Progenitor cell of endocrine pancreas (in vitro differentiated cells): ENCODE measurements at places on chromosomes 2 and 18. TPM values are rescaled to one million over a fixed set of nuclear protein-coding genes. Genes with fewer than 3 reads are reported as not detected.

DNA sequence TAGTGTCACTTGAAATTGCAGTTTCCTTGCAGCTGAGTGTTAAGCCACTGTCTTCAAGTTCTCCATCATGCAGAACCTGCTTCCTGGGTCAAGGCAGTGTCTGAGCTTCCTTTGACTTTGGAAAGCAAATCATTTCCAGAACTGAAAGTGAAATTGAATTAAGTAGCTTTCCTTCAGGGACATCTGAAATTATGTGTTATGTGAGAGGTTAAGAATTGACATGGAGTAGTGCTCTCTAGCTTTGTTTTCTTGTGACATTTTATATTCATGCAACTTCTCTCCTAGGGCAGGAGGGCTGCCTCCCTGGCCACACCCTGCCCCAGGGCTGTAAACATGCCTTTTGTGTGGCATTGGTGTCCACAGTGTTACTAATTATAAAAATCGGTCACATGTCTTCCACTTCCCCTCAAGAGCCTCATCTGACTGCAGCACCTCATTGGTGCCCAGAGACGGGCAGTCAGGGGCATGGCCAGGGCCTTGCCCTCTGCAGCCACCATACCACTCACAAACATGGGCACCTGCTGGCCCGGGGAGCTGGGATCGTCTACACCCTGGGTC lies 14.4 kb downstream of the RAB12 start:
- no peaks in the 10 kb centered on the region for H3K27me3 ChIP-seq
- H3K27ac ChIP-seq = no peak overlapping the region
- H3K36me3 ChIP-seq = peaks cover 21% of the 10 kb centered on the region

GRCh38 chr2:213016984-213017351 lies 134.4 kb downstream of the IKZF2 start:
- no peak for DNase-seq
- H3K4me1 ChIP-seq = no peaks in the 10 kb centered on the region

DNA sequence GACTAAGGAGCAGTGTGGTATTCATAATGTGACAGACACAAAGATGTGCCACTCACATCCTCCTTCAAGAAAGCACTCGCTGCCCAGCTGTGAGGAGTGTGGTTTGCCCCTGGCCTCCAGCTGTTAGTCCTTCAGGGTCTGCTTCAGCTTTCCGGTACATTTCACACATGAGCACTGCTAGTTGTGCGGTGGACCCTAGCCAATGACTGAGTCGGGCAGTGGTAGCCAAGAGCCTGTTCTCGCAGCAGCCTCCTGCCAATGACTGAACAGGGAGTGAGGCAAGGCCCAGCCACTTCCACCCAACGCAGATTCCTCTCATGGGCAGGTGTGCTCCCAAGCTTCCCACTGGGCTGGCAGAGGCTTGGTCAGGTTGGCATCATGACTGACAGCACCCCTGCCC lies 254.3 kb downstream of the RBM43 start:
- H3K27ac ChIP-seq = no peak overlapping the region
- H3K36me3 ChIP-seq = no peaks in the 10 kb centered on the region
- no peak for DNase-seq
- no peak overlapping the region for H3K4me3 ChIP-seq

DNA sequence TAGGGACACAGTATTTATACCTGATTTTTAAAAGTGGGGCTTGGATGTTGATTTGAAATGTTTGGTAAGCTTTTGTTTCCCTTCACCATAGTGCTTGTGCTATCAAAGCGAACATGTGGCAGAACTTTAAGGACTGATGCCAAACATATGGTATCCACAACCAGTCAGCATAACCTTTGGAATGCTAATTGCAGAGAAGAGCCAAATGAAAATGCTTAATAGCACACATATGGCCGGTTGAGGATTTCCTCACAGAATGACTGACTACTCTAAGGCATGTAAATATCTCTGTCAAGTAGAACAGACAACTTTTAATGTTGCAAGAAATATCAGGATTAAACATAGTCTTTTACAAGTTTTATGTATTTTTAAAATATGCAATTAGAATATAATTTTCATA lies 120.9 kb upstream of the COL3A1 start:
- no peak overlapping the region for H3K27ac ChIP-seq
- H3K4me3 ChIP-seq = no peak overlapping the region
- H3K36me3 ChIP-seq = no peaks in the 10 kb centered on the region
- no peak for DNase-seq

GRCh38 chr2:61949714-61950560 lies 44.5 kb downstream of the COMMD1 start:
- peaks cover 16% of the 10 kb centered on the region for H3K36me3 ChIP-seq
- H3K27ac ChIP-seq = no peak overlapping the region
- no peak overlapping the region for H3K4me3 ChIP-seq
- no peaks in the 10 kb centered on the region for H3K27me3 ChIP-seq

DNA sequence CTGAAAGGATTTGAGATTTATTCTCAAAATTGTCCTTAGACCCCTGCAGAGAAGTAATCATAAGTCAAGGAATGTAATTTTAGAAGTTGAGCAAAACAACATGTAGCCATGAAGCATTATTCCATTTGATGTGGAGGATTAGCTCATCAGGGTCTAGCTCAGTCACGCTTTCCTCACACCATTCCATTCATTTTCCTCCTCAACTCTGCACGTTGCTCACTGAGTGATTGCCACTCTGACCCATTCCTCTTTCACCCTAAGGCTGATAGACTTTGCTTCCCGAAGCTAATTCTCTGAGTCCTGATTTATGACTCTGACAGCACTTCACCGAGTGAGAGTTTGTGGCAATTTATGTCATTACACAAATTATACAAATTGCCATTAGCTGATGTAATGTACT lies 820.6 kb upstream of the PIK3C3 start:
- no peaks in the 10 kb centered on the region for H3K27me3 ChIP-seq
- H3K36me3 ChIP-seq = no peaks in the 10 kb centered on the region
- no peaks in the 10 kb centered on the region for H3K4me1 ChIP-seq
- no peak for DNase-seq

- H3K36me3 ChIP-seq = no peaks in the 10 kb centered on the region
These were observed 12.0 kb downstream of the GLI2 start for GRCh38 chr2:120747706-120748105.

DNA sequence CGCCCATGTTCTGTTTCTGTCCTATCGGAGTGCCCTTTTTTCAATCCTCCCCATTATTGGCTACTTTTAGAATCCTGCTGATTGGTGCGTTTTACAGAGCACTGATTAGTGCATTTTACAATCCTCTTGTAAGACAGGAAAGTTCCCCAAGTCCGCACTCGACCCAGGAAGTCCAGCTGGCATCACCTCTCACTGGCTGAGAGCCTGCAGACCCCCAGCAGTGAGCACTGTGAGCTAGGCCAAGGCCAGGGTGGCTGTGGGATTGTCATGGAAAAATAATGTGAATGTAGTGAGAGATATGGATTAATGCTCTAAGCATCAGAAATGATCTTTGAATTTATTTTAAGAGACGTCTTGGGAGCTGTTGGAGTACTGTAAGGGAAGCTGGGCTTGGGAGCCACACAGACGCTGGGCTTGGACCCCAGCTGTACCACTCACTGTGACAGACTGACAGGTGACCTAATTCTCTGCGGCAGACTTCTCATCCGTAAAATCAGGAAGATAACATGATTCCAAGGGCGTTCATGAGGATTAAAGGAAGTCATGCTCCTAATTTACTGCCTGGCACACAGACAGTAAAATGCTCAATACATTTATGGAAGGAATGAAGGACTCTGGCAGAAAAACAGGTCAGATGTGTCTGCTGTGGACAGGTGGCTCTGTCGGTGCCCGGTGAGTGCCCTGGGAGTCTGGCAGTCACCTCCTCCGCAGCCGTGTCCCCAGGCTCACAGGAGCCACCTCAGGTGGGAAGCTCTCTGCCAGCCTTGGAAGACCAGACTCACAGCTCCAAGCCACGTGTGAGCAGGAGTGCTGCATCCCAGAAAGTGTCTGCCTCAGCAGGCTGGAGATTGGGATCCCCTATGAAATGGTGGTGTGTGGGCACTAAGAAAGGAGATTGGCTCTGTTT lies 105.5 kb downstream of the FAM168B start:
- no peaks in the 10 kb centered on the region for H3K4me1 ChIP-seq
- H3K36me3 ChIP-seq = peaks cover 2% of the 10 kb centered on the region
- no peak overlapping the region for H3K27ac ChIP-seq
- peaks cover 12% of the 10 kb centered on the region for H3K27me3 ChIP-seq

- no peak overlapping the region for H3K4me3 ChIP-seq
- H3K27ac ChIP-seq = no peak overlapping the region
- peaks cover 1% of the 10 kb centered on the region for H3K4me1 ChIP-seq
- no peaks in the 10 kb centered on the region for H3K36me3 ChIP-seq
- H3K27me3 ChIP-seq = peaks cover 24% of the 10 kb centered on the region
These were observed 68.4 kb downstream of the MCFD2 start for GRCh38 chr2:46847185-46847710.

DNA sequence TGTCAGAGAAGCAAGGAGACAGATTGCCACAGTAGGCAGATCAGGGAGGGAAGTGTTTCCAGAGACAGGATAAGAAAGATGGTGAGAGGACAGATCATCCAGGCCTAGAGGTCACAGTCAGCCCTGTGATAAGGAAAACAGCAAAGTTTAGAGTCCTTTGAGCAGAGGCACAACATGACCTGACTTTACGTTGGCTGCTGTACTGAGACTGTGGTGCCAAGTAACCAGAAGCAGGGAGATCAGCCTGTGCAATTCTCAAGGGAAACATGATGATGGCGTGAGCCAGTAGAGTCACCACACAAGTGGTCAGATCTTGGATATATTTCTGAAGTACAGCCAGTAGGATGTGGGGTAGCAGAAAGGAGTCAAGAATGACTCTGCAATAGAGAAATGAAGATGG lies 43.7 kb downstream of the SMC6 start:
- peaks cover 17% of the 10 kb centered on the region for H3K36me3 ChIP-seq
- no peak for DNase-seq
- no peak overlapping the region for H3K4me3 ChIP-seq
- no peaks in the 10 kb centered on the region for H3K27me3 ChIP-seq

- peaks cover 52% of the 10 kb centered on the region for H3K27me3 ChIP-seq
- no peak for DNase-seq
- H3K27ac ChIP-seq = no peak overlapping the region
- H3K36me3 ChIP-seq = no peaks in the 10 kb centered on the region
- no peak overlapping the region for H3K4me3 ChIP-seq
These were observed 199.2 kb downstream of the TFCP2L1 start for GRCh38 chr2:121085801-121086200.

- H3K4me1 ChIP-seq = peaks cover 35% of the 10 kb centered on the region
- peak overlapping the region; percentile 96 for H3K4me3 ChIP-seq
- no peaks in the 10 kb centered on the region for H3K27me3 ChIP-seq
- peaks cover 3% of the 10 kb centered on the region for H3K36me3 ChIP-seq
- DNase-seq = peak; percentile 47
- H3K27ac ChIP-seq = peak overlapping the region; percentile 100
These were observed 997 bp upstream of the TGIF1 start for GRCh38 chr18:3448838-3449511.

DNA sequence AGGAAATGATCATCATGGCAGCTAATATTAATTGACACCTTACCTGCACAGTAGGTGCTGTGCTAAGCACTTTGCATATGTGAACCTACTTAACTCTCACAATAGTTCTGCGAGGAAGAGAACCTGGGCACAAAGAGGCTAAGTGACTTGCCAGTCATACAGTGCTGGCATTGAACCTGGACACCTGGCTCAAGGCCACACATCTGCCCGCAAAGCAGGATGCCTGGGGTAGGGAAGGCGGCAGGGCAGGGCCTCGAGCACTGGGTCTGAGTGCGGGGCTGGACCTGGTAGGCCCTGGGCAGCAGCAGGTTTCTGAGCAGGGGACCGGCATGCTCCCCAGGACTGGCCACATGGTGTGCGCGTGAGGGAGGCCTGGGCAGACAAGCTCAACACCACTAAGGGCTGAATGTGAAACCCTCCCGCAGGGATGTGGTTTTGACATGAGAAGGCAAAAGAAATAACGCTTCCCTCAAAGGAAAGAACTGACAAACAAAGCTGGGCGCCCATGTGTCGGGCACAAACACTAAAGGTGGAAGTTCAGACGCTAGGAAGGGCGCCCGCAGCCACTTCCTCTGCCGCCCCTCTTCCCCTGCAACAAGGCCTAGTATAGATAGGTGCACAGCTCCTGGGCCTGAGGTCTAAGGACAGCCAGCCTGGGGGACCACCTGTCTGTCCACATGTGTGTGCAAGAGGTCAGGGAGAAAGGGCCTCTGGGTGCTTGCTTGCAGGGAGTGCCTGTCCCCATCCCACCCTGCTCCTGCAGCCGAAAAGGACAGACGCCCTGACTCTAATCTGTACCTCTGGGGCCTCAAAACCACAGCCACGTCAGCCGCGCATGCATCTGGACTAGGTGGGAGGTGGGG lies 92.5 kb downstream of the ZFP36L2 start:
- no peaks in the 10 kb centered on the region for H3K36me3 ChIP-seq
- no peak overlapping the region for H3K4me3 ChIP-seq
- DNase-seq = no peak
- no peak overlapping the region for H3K27ac ChIP-seq
- peaks cover 33% of the 10 kb centered on the region for H3K4me1 ChIP-seq
- H3K27me3 ChIP-seq = peaks cover 3% of the 10 kb centered on the region

- H3K36me3 ChIP-seq = no peaks in the 10 kb centered on the region
- no peak overlapping the region for H3K4me3 ChIP-seq
- no peak for DNase-seq
- H3K4me1 ChIP-seq = no peaks in the 10 kb centered on the region
- H3K27me3 ChIP-seq = peaks cover 5% of the 10 kb centered on the region
These were observed 42.4 kb upstream of the IGFBP2 start for GRCh38 chr2:216590780-216591179.

- no peak overlapping the region for H3K4me3 ChIP-seq
- no peak for DNase-seq
- H3K27ac ChIP-seq = no peak overlapping the region
- peaks cover 21% of the 10 kb centered on the region for H3K4me1 ChIP-seq
- H3K27me3 ChIP-seq = no peaks in the 10 kb centered on the region
- peaks cover 1% of the 10 kb centered on the region for H3K36me3 ChIP-seq
These were observed 213.9 kb downstream of the PTH2R start for GRCh38 chr2:208620487-208620978.

DNA sequence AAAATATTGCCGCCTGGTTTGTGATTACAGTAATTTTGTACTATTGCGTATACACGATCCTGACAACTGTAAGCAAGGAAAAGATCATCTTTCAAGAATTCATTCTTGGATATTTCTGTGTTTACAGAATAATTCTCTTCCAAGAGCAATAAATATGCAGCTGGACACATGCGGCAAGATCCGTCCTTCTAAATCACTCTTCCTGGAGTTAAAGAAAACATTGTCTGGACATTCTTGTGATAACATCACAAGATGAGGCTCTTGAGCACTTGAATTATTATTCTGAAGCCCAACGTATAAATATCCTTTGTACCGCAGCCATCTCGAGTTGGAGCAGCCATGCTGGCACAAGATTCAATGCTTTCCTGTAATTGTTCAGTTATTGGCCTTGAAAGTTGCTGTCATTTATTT lies 9.9 kb downstream of the FHL2 start:
- no peaks in the 10 kb centered on the region for H3K27me3 ChIP-seq
- DNase-seq = no peak
- H3K27ac ChIP-seq = no peak overlapping the region
- no peaks in the 10 kb centered on the region for H3K36me3 ChIP-seq
- no peak overlapping the region for H3K4me3 ChIP-seq

RTKN gene
- total RNA-seq = 121 and 129 TPM in 2 replicates

GRHL1 gene
- 13.4 and 14.4 TPM in 2 replicates for total RNA-seq

DAW1 gene
- 0.42 TPM in 1 of 2 replicates, not detected in the other for total RNA-seq

IL37 gene
- total RNA-seq = not detected in 2 replicates

SP5 gene
- total RNA-seq = 0.60 and 1.9 TPM in 2 replicates

LIMS2 gene
- total RNA-seq = 6.1 and 6.2 TPM in 2 replicates

RAX gene
- not detected in 2 replicates for total RNA-seq

CKAP2L gene
- total RNA-seq = 10.3 and 11.5 TPM in 2 replicates

TRABD2A gene
- 1.4 and 2.0 TPM in 2 replicates for total RNA-seq

NRBP1 gene
- total RNA-seq = 109 and 120 TPM in 2 replicates

IFIH1 gene
- 6.6 and 6.8 TPM in 2 replicates for total RNA-seq

TTN gene
- 12.2 and 17.3 TPM in 2 replicates for total RNA-seq

RNU2-63P gene
- 2.8 TPM in 1 of 2 replicates, not detected in the other for total RNA-seq

ATOH8 gene
- total RNA-seq = 1.3 and 1.7 TPM in 2 replicates

TBR1 gene
- total RNA-seq = not detected in 2 replicates

DCAF17 gene
- 25.8 and 26.0 TPM in 2 replicates for total RNA-seq
